ENCODE measurements at places on chromosomes 11 and 22.

DNA sequence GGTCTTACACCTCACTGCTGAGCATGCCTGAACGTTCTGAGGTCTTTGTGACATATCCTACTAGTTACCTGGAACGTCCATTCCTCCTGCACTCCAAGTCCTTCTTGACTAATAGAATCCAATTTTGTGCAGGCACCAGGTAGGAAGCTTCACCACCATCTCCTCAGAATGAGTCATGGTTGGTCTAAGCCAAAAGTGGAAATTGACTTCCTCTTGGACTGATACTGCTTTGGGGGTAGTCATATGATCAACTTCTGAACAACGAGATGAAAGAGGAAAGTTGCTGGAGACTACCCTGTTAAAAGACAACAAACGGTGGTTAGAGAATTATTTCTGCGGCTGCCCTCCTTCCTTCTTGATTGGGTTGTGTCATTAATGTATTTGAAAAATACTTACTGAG lies 374.2 kb upstream of the LARGE1 start:
- peak; percentile 30 for DNase-seq

DNA sequence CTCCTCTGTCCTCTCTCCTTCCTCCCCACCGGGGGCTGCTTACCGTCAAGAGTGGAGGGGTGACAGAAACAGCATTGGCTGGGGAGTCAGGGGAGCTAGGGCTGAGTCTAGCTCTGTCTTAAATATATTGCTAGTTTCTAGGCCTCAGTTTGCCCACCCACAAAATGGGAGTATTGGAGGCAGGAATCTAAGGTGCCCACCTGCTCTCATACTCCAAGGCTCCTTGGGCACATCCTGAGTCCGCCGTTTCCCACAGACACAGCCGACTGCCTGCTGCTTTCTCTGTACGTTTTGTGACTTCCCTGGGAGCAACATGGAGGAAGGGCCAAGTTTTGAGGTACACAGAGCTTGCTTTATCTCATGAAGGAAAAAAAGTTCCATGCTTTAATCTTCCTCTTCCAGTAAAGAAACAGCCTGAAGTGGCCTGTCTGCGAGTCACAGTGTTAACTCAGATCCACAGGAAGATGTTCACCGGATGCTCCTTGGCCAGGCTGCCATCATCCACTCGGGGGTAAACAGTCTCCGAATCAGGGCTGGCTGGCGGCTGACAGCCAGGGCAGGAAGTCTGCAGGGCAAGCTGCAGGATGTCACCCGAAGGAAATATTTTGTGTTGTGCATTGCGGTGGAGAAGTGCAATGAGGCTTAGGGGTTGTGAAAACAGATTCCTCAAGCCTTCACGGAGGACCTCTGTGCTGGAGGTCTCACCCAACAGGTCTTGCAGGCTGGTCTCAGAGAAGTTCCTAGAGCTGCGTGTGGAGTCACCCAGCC lies 11.0 kb upstream of the CERK start:
- peak; percentile 43 for DNase-seq

DNA sequence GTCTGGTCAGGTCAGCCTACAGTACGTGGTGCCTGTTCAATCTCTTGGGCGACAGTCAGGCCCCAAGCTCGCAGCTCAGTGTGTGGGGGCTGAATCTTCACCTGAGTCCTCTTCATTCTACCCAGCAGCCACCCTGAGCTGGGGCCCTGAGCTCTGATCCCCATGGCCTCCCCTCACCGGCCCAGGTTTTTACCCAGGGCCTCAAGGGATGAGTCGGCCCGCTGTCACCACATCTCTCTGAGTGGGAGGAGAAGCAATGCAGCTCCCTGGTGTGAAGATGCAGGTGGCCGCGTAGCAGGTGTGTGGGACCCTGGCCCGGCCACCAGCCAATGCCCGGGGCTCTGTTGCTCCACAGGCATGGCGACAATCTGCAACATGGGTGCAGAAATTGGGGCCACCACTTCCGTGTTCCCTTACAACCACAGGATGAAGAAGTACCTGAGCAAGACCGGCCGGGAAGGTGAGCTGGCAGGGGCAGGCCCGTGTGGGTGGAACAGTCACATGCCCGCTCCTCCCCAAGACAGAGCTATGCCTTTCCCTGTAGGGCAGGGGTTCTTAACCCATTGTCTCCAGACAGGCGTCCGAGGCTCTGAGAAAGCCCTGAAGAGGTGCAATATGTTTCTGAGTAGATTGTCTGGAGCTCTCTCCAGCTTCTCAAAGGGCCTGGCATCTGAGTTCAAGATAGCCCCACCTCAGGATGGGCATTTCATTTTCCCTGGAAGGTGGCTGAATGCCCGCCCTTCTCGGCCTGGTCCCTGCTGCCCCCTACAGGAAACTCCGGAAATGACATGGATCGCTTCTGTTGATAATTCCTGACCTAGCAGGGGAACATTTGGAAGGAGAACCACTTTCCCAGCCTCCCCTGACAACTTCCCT lies 26.9 kb downstream of the POLR3H start:
- DNase-seq, result peak; percentile 68

- DNase-seq, result no peak
Observed at GRCh38 chr11:26227883-26228502, 103.9 kb upstream of the ANO3 start.

DNA sequence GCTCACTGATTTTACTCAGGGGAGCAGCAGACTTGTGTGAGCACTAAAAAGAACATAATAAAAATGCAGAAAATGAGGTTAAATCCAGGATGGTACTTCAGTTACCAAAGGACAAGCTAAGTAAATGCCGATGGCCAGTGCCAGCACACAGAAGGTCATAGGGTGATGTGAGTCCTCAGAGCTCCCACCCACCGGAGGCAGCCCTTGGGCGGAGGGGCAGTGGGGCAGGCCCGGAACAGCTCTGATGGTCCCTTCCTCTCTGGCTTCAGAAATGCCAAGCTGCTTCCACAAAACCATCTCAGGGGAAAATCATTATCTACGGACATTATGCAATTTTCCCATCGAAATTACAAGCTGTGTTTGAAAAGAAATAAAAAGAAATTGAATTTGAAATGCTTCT lies 124.5 kb downstream of the RRAS2 start:
- no peak for DNase-seq

DNA sequence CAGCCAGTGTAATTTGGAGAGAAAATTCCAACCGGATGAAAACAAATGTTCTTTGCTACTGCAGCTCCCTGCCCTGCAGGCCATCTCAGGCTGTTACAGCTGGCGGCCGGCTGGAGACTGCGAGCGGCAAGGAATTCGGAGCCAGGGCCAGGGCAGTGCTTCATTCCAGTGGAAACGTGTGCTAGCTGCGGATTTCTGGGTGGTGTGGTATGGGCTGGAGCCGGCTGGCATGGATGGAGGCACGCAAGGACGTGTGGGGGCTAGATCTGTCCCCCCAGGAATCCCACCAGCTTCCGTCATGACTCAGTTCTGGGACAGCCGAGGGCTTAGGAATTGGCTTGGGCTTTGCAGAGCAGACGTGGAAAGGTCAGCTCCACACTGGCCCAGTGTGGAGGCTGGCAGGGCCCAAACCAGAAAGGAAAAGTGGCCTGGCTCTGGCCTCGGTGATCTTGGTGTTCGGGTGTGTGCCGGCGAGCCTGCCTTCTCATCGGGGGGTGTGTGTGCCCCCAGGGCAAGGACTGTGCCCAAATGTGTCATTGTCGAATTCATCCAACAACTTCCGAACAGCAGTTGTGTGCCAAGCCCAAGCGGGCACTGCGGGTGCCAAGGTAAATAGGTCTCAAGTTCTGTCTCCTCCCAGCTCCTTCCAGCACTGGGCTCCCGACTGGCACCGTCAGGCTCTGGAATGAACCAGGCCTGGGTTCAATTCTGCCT lies 48.1 kb upstream of the SHISAL1 start:
- DNase-seq, result no peak

GRCh38 chr11:133163463-133164419 lies 368.6 kb downstream of the OPCML start:
- peak; percentile 54 for DNase-seq

DNA sequence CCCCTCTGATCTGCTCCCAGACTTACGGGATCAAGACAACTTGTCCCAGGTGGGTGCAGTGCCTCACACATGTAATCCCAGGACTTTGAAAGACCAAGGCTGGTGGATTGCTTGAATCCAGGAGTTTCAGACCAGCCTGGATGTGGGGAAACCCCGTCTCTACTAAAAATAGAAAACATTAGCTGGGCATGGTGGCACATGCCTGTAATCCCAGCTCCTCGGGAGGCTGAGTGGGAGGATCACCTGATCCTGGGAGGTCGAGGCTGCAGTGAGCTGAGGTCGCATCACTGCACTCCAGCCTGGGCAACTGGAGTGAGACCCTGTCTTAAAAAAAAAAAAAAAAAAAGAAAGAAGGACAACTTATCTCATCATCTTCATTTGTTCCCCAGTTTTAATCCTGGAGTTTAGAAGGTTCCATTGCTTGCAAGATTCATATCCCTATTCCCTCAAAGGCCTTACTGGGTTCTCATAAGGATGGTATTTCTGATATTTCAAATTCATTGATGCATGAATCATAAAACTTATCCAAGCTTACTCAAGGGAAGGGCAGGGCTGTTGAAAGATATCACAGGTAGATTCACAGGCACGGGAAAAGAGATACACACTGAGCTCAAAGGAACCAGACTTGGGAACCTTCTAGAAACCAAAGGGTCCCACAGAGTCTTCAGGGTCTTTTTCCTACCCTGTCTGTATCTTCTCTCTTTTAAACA lies 14.6 kb downstream of the ENDOD1 start:
- DNase-seq, result peak; percentile 53
